Gastroesophageal sphincter (tissue), 4 donors: ENCODE measurements at places on chromosomes 11 and 22.

DNA sequence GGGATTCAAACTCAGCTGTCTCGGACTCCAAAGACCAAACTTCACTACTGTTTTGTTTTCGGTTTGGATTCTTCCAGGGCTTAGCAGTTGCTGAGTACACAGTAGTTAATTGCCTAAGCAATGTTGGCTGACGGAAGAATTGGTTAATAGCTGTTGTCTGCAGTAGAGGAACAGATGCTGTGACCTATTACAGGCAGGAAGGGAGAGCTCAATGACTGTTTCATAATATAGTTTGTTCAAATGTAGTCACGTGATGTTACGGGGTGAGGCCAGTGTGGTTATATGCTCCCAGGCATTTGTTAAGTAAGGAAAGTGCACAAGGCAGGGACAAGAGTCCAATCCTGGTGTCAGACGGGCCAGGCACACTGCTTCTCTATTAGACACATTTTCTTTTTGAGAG is 222.6 kb upstream of the CCDC90B start:
- no peak for ATAC-seq

GRCh38 chr11:47378836-47379170 is 456 bp upstream of the SPI1 start:
- ATAC-seq: no peak

GRCh38 chr22:26484360-26484706 is 656 bp downstream of the SRRD start:
- ATAC-seq: no peak

DNA sequence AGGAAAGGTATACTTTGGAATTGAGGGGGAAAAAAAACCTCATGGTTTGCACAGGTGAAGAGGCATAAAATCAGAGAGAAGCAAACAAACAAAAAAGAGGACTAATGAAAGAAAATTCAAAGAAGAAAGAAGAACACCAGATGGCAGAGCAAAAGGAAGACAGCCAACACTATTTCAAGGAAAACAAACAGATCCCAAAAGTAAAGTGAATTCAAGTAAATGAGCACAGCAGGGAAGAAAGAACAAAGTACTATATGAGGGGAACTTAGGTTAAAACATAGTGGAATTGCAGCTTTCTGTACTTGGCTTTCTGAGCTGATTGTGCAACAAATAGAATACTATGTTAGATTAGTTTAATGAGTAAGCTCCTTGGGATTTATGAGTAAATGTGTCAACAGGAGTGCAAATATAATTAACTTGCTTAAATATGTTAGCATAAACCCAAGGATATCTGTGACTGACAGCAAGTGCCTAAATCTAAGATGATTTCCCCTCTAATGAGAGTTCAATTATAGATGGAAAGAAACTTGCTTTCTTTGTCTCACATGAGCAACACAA is 404.6 kb upstream of the CNTN5 start:
- ATAC-seq: no peak

DNA sequence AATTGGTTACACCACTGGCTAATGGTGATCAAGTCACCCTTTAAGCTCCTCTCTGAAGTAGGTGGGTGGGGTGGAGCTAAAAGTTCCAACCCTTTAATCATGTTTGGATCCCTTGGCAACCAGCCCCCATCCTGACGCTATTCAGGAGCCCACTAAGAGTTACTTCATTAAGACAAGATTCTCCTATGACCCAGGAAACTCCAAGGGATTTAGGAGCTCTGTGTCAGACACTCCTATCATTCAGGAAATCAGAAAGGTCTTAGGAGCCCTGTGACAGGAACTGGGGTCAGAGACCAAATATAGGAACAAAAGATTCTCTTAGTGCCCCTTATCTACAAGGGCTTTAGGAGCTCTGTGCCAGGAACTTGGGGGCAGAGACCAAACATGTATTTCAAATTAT is 141.3 kb downstream of the ATG16L2 start:
- ATAC-seq: no peak

DNA sequence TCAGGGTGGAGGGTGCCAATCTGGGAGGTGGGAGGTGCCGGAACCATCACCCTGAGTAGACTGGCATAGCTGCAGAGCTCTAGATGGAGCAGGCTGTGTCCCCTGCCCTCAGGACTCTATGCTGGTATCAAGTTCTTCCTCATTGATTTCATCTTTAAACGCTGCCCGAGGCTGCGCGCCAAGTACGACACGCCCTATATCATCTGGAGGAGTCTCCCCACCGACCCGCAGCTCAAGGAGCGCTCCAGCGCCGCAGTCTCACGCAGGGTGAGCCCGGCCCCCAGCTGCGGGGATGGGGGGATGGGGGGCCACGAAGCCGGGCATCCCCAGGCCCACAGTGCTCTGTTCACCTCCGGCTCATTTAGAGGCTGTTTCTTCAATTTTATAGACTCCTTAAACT is 52.5 kb downstream of the GRAMD4 start:
- no peak for ATAC-seq

GRCh38 chr11:32005786-32006416 is 85.0 kb upstream of the RCN1 start:
- no peak for ATAC-seq

DNA sequence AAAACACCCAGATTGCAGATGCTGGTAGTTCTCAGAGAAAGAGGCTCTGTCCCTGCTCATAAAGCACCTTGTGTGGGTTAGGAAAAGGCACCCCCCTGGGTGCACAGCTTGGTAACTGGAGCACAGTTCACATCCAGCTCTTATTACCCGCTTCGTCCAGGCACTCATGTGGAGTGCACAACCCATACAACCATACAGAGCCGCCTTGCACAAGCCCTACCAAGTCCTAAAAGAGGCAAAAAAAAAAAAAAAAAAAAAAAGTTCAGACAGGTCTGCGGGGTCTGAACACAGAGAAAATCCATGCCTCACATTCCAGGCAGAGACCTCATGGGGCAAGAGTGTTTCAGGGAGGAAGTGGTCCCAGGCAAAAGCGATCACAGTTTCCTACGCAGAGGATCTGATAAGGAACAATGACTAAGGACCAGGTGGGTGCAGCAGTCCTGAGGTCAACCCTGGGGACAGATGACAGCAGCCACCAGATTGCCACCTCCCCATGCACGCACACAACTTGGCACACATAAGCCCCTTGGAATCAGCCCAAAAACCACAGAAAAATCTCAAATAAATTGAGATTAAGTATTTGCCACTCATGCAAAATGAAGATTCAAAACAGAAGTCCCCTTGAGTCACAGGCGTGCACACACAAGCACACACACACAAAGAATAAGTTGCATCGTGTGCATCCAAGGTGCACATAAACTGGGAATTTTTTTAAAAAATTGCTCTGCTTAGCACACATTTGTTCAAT is 12.3 kb downstream of the MB start:
- ATAC-seq: no peak

- peak; percentile 52 for ATAC-seq
Measured at GRCh38 chr22:46122511-46122971, 27.8 kb upstream of the PPARA start.

- ATAC-seq: no peak
Measured at GRCh38 chr11:110522471-110522870, 92.7 kb downstream of the FDX1 start.

- no peak for ATAC-seq
Measured at GRCh38 chr11:128468111-128468510, 119.2 kb downstream of the ETS1 start.

- ATAC-seq: no peak
Measured at GRCh38 chr11:35855671-35856070, 88.2 kb upstream of the LDLRAD3 start.

DNA sequence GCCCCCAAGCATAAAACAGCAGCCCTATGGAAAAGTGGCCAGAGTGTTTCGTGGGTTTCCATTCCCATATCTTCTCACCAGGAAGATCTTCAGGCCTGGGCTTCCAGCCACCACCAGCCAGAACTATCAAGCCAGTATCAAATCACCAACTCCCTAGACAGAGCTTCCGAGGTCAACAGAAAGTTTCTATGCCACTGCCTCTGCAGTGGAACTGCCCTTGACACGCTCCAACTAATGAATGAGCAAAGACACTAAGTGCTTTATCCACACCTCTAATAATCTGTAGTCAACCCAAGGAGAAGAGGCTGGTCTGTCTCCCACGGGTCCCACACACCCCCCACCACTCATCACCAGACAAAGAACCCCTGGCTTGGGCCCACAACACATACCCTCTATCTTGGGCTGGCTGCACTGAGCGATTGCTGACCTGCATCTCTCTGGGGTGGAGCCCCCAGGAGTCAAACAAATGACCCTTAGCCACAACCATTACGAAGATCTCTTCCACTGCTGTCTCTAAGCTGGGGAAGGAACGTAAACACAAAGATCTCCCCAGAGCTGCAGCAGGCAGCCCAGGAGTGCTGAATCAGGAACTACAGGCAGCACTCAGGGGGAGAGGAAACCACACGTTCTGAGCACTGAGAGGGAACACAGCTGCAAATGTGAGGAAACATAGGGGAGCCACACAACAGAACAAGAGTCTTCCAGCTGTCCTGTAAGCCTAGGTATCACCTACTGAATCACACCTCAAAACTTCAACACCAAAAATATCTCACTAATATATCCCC is 9.7 kb downstream of the OR5AN1 start:
- peak; percentile 41 for ATAC-seq

GRCh38 chr11:118524757-118525470 is 2.4 kb upstream of the TTC36 start:
- no peak for ATAC-seq

- no peak for ATAC-seq
Measured at GRCh38 chr11:103532133-103532788, 423.0 kb downstream of the DYNC2H1 start.

DNA sequence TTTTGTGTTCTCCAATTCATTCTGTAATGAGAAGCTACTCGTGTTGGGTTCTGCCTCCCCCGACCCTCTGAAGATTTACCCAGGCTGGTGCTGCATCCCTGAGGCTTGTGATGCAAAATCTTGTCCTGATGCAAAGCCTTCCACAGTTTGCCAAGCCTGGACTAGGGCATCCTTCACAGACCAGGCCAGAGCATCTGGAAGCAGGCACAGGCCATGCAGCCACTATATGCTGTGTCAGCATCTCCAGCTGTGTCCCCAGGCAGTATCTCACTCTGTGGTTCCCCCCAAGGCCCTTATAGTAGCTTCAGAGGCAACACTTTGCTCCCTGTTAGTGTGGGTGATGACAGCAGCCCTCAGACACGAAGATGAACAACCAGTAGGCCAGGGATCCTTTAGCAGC is 77.3 kb upstream of the RCN1 start:
- ATAC-seq: no peak

DNA sequence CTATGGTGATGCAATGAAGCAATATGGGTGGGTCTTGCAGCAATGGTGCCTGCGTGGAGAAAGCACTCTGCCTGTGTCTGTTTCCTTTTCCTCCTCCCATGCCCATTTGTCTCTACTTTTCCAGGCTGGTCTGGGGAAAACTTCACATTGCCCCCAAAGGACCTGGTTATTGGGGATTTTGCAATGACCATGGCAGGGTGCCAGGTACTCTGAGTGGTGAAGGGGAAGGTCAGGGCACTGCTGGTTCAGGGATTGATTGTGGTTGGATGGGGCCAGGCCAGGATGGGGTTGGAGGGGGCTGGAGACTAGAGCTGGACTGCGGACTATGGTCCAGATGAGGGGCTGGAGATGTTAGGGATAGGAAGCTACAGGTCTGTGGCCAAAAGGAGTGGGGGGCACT is 92.1 kb downstream of the INSC start:
- ATAC-seq: no peak

DNA sequence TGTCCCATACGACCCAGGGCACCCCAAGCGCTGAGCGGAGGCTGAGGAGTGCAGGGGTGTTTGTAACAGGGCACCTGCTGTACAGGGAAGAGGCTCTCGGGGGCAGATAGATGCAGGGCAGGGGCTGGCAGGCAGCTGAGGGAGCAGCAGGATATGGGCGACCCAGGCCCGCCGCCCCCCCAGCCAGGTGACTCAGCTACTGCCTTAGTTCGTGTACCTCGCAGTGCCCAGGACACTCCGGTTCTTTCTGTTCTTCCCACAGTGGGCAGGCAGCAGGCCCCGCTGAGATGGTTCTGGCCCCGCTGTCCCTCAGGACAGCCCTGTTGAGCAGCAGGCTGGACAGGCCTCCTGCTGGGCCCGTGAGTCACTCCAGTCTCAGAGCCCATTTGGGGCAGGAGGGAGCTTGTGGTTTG is 16.2 kb downstream of the PHLDA2 start:
- no peak for ATAC-seq

DNA sequence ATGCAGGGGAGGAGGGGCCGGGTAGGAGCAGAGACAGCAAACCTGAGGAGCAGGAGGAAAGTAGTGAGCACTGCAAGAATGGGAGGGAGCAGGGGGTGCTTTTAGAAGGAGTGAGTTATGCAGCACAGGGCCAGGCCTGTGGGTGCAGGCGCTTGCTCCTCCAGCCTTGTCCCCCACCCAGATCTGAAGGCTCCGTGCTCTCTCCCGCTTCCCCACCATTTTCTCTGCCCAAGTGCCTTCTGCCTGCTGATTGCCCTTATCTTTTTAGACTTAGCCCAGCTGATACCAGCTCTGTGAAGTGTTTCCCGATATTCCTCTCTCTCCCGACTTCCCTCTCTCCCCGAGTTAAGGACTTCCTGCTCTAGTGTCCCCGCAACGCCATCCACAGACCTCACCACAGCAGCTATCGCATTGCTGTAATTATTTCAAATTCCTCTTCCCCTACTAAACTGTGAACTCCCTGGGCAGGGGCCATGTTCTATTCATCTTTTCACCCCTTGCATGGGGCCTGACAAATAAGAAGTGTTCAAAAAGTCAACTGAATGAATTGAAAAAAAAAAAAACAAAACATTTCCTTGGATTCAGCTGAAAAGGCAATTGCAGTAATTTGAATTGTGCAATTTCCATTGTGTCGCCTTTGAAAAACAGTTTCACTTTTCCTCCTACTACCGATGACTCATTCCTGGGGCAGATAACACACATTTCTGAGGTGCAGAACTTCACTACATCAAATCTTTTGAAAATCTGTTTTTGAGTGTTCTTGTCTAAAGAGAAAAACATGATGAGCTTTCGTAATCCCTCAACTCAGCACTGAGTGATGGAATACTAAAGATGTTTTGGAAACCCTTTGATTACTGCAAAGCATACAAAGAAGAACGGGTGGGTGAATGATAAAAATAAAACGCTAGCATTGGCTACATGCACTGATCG is 69.7 kb upstream of the BMAL1 start:
- ATAC-seq: peak; percentile 70

DNA sequence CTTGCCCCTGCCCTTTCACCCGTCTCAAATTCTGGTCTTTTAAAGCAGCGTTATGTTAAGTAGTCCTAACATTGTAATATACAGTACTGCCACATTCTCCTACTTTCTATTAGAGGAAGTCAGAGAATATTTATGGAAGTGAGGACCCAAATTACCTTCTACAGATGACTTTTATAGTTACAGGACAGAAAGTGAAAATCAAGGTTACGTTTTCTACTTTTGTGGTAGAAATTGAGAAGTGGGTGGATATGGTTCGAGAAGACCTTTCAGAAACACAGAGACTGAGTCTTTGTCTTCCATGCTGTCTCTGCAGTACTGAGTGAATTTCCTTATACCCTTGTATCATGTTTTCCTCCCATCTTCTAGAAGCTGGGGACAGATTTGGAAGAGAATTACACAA is 17.1 kb downstream of the SC5D start:
- no peak for ATAC-seq

GRCh38 chr11:57260937-57261783 is 24.1 kb upstream of the APLNR start:
- ATAC-seq: no peak
